ENCODE measurements at places on chromosomes 13 and 19.

DNA sequence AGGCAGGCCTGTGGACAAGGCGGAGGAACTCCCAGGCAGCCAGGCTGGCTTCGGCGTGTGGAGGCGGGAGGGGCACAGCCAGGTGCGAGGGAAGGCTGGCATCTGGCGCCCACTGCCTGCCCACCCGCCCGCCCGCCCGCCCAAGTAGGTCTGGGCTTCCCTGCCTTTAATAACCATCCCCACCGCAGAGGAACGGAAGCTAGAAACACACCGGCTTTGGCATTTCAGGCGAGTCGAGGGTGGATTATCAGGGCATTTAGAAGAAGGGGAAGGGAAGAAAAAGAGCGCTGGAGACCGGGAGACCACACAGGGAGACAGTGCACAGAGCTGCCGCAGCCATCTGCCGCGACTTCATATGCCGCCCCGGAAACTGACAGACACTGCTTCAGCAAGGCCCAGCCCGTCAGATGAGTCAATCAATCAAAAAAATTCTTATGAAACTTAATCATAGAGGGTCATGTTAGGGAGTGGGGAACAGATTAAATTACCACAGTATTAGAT, 199.7 kb downstream of the TSHZ3 start:
- DNase-seq = no peak

DNA sequence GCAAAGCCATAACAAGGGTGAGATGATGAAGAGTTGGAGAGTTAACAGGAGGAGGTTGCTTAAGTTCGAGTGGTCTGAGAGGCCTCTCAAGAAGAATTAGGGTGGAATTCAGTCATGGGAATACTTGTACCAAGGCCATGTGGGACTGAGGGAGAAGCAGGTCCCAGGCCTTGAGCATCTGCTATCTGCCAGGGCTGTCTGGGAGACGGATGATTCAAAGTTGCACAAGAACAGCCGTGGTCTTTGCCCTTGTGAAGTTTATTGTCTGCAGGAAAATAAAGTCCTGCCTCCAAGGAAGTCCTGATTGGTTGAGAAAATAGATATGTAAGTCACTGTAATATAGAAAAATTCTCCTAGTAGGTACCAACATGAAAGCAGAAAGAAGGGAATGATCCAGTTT, 178.8 kb upstream of the RFC3 start:
- no peak for DNase-seq

- DNase-seq = no peak
These were observed 28.8 kb upstream of the FAM124A start for GRCh38 chr13:51193387-51193786.

GRCh38 chr13:80529734-80530133, 188.8 kb upstream of the SPRY2 start:
- no peak for DNase-seq

- no peak for DNase-seq
These were observed 44.6 kb upstream of the GPR183 start for GRCh38 chr13:99351772-99352171.

GRCh38 chr13:95207769-95208366, 93.4 kb downstream of the ABCC4 start:
- DNase-seq = no peak

GRCh38 chr13:63636316-63636993, 2220.8 kb upstream of the PCDH20 start:
- no peak for DNase-seq

DNA sequence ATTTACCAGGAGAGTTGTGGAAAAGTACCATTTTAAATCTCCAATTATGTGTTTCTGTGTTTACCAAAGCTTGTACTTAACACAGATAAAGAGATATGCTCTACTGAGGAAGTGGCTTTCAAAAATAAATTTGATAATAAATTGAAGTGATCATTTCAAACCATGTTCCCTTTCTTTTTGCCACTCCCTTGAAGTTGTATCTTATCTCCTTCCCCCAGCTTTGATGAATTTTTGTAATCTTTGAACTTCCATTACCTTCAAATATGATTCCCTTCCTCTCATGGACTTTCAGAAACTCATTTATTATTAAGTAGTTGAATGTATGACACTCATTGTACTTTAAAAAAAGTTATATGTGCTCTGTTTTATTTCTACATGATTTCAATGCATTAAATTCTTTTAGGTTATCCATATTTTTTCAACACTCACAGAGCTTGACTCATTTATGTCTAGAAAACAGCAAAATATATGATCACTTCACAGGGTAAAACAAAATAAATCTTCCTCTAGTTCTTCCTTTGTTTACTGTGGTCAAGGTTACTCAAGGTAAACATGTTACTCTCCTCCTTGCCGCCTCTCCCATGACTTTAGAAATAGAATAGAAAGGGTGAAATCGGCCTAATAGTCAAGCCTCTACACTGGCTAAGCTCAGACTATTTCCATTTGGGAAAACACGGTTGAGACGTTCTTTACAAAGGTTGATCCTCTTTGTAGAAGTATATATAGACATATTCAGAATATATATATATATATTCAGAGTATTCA, 251.2 kb upstream of the SPRY2 start:
- DNase-seq = no peak

DNA sequence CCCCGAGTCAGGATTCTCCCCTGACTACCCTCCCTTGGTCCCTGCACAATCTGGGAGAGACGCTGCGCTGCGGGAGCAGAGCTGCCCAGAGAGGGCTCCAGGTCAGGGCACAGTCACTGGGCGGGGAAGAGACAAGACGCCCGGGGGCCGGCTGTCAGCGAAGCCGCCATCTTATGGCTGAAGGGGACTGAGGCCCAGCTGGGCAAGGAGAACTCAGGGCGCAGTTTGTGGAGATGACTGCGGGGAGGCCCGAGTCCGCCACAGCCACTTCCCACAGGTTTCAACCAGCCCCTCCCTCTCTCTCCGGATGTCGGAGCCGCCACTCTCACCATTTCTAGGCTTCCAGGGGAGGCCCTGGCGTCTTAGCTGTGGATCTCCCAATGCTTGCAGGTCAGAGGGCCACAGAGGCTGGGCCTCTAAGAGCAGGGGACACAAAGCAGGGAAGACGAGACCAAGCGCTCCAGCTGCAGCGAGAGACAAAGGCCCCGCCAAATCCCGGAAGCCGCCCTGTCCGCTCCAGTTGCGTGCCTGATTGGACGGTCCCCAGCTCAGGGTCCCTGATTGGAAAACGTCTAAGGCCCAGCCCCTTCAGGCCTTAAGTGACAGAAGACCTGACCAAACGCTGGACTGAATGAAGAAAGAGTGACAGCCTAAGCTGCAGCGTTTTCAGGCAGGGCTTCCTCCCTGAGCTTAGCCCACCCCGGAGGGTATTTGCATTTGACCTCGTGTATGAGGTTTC, at the start of gene ZNF724:
TSS of gene ZNF724 (minus strand) at position 484 of the 739 bp plus-strand sequence. CDS start at position 332, 152 bp downstream.
- DNase-seq = peak; percentile 89

DNA sequence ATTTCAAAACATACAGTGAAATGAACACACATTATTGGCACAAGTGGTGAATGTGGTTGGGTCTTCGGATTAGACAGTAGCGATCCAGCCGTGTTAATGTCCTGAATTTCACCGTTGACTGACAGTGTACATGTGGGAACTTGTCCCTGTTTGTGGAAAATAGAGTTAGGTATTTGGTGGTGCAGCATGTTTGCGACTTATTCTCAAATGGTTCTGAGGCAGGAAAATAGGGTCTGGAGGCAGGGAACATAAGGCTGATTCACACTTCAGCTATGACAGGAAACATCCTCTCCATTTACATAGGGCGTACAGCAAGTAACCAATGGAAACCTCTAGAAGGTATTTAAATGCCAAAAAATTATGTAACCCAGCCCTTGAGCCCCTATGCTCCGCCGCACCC, 4.2 kb downstream of the LGALS7B start:
- no peak for DNase-seq

GRCh38 chr13:75129331-75129730, 352.6 kb downstream of the TBC1D4 start:
- no peak for DNase-seq

DNA sequence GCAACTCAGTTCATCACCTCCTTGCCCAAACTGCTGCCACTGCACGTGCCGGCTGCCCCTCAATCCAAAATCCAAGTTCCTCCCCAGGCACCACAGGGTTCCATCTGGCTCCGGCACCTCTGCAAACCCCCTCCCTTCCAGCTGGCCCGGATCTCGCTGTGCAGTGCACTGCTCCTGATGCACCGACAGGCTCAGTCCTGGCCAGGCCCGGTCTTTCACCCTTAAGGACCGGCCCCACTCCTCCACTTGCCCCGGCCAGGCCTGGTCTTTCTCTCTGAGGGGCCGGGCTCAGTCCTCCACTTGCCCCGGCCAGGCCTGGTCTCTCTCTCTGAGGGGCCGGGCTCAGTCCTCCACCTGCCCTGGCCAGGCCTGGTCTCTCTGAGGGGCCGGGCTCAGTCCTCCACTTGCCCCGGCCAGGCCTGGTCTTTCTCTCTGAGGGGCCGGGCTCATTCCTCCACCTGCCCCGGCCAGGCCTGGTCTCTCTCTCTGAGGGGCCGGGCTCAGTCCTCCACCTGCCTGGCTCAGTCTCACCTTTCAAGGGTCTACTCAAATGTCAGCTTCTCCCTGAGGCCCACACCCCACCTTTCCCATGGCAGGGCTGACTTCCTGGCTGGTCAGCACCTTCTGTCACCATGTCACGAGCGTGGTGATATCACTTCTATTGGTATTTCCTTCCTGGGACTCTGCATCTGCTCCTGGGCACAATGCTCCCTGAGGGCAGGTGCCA, 6.9 kb downstream of the ZNF787 start:
- DNase-seq = no peak

GRCh38 chr13:72561791-72562190, 165.6 kb downstream of the MZT1 start:
- no peak for DNase-seq

- no peak for DNase-seq
These were observed at the start of gene PTGIR for GRCh38 chr19:46624958-46625661. Gene PTGIR, minus strand, starts transcription at chr19:46625089. Its CDS starts 864 bp downstream, at chr19:46624225.

DNA sequence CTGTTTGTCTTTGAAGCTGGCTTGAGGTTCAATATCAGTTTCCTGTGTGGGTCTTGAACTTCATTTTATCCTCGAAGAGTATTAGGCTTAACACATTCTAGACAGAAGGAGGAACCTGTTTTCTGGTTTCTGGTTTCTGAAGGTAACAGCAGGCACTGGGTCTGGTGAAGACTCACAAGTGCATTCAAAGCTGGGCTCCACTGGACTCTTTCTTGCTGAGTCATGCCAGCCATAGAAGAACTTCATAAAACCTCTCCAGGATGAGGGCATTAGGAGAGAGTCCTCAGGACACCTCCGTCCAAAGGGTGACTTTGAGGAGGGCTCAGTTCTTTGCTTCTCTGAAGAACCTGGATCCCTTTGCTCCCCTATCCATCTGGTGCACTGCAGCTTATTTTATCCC, 668.6 kb upstream of the SLC10A2 start:
- DNase-seq = no peak

- DNase-seq = no peak
These were observed 64.1 kb downstream of the MRPL57 start for GRCh38 chr13:21240586-21240985.

DNA sequence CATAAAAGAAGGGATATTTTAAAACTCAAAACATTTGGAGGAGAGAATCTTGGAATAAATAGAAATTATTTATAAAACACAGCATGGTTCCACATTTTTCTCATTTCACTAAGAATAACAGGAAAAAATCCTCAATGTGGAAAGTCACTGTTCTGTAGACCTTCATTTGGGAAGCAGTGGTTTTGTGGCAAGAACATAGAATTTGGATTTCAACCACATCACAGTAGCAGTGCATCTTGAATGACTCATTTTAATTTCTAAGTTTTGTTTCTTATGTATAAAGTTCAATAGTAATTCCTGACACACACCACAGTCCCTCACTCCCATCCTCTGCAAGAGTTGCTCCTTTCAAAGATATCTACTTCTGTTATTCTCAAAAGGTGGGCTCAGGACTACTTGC, 264.0 kb downstream of the ENOX1 start:
- no peak for DNase-seq

DNA sequence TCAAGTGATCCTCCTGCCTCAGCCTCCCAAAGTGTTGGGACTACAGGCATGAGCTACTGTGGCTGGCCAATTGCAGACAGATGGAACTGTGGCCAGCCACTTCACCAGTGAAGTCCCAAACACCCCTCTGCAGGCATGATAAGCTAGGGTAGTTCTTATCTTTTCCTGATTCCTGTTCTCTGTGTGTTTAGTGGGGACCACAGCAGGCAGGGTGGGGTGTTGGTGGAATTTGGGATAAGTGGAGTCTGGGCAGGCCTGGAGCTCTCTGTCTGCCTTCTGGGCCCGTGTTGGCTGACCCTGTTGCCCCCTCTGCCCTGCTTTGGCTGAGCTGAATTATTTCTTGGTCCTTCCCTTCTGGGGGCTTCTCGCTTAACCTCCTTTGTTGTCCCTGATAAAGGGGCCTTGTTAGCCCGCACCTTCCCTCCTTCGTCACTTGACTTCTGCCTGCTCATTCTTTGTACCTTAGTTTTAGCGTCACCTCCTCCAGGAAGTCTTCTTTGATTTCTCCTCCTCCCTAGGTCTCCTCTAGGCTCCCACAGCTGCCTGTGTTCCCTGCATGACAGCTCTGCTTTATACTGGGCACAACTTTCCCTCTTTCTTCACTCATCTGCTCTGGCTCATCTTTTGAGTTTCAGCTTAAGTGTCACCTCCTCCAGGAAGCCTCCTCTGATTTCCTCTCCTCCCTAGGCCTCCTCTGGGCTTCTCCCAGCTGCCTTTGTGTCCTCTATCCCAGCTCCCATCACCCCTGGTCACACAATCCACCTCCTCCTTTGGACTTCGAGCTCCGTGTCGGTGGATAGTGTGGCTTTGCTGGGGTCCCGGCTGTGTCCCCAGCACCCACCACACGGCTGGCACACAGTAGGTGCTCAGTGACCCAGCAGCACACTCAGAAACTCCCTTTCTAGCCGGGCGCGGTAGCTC, 1.7 kb upstream of the NCLN start:
- DNase-seq = no peak

DNA sequence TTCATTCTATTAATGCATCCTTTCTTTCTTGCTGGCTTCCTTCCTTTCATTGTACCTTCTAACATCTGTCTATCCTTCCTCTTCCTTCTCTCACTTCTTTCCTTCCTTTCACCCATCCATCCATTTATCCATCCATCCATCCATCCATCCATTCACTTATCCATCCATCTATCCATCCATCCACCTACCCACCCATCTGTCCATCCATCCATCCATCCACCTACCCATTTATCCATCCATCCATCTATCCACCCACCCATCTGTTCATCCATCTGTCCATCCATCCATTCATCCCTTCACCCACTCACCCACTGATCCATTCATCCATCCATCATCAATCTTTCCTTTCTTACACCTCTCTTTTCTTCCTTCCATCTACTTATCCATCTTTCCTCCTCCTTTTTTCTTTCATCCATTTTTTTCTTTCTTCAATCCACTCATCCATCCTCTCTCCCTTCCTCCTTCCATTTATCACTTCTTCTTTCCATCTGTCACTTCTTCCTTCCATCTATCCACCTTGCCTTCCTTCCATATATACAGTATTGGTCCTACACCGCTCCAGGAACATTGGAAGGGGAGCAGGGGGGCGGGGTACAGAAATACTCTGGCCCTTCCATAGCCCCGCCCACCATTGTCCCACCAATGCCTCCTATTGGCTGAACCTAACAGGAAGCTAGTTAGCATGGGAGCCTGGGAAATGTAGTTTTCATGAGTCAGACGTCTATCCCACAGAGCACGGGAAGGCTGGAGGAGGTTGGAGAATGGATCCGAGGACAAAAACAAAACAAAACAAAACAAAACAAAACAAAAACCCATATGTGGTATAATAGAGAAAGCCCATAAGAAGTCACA, 45.9 kb downstream of the MBD3L1 start:
- DNase-seq = no peak

GRCh38 chr19:2306281-2306806, 1.6 kb downstream of the LINGO3 start:
- no peak for DNase-seq

GRCh38 chr13:29319451-29319850, 276.0 kb downstream of the SLC7A1 start:
- no peak for DNase-seq
